MV-4-11 (cell line): ENCODE measurements at places on chromosomes 13 and 19.

- no peak for DNase-seq
Observed at GRCh38 chr19:48454150-48454730, 1.1 kb upstream of the KCNJ14 start.

- DNase-seq: no peak
Observed at GRCh38 chr13:36992362-36992761, 6.8 kb downstream of the ALG5 start.

GRCh38 chr13:76638181-76638580 lies 248.0 kb downstream of the KCTD12 start:
- DNase-seq: no peak

- DNase-seq: peak; percentile 20
Observed at GRCh38 chr13:98014766-98015165, 61.3 kb downstream of the IPO5 start.

DNA sequence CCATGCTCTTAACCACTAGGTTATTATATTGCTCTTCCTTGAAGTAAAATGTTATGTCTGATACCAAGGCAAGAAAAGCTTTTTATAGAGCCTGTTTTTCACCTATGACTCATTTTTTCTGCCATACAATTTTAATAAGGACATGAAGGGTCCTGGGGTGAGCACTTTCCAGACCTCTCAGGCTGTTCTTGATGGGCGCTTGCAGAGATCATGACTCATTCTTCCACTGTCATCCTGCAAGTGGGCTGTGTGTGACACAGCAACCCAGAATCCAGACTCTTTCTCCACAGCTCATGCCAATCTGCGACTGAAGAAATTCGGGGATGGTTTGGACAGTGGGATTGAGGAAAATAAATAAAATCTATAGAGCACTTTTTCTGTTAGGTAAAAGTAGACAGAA lies 506.7 kb upstream of the NBEA start:
- DNase-seq: no peak

- DNase-seq: no peak
Observed at GRCh38 chr13:112819111-112819510, 129.3 kb downstream of the ATP11A start.

DNA sequence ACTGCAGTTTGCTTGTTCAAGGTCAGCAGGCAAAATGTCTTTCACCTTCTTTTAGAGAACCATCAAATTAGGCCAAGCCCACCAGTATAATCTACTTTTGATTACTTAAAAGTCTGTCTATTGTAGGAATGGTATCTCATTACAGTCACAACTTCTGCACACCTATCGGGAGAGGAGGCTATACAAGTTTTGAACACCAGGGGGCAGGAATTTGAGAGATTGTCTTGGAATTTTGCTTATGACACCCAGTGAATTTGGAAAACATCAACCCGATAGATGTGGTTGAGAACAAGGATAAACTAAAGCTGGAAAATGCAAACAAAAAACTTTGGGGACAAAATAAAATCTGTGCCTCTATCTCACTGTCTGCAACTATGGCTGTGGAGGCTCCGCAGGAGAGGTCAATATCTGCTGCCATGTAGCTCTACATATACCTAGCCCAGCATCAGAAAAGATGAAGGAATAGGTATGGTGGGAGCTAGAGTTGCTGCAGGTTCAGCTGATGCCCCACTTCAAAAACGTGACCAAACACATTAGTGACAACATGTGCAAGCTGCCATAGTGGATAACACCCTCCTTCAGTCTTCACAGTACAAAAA lies 1299.2 kb upstream of the SPRY2 start:
- DNase-seq: peak; percentile 0

- no peak for DNase-seq
Observed at GRCh38 chr19:8045872-8046568, 6.5 kb upstream of the CCL25 start.

- DNase-seq: peak; percentile 1
Observed at GRCh38 chr13:101903890-101904289, 451.4 kb downstream of the ITGBL1 start.

DNA sequence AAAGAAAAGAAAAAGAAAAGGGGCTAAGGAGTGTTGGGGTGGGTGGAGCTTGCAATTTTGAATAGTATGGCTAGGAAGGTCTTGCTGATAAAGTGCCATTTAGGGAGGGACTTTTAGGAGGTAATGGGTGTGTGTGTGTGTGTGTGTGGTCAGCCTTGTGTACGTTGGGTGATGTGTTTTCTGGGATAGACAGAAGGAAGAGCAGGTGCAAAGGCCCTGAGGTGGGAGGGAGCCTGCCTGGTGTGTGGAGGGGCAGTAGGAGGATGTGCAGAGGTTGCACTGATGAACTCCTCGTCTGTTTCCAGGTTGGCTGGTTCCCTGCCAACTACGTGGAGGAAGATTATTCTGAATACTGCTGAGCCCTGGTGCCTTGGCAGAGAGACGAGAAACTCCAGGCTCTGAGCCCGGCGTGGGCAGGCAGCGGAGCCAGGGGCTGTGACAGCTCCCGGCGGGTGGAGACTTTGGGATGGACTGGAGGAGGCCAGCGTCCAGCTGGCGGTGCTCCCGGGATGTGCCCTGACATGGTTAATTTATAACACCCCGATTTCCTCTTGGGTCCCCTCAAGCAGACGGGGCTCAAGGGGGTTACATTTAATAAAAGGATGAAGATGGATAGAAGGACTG lies 30.5 kb upstream of the ADGRE1 start:
- DNase-seq: no peak

GRCh38 chr13:95226932-95227695 lies 74.1 kb downstream of the ABCC4 start:
- DNase-seq: peak; percentile 88

GRCh38 chr13:45122941-45123340 lies 2.6 kb downstream of the GTF2F2 start:
- DNase-seq: no peak

DNA sequence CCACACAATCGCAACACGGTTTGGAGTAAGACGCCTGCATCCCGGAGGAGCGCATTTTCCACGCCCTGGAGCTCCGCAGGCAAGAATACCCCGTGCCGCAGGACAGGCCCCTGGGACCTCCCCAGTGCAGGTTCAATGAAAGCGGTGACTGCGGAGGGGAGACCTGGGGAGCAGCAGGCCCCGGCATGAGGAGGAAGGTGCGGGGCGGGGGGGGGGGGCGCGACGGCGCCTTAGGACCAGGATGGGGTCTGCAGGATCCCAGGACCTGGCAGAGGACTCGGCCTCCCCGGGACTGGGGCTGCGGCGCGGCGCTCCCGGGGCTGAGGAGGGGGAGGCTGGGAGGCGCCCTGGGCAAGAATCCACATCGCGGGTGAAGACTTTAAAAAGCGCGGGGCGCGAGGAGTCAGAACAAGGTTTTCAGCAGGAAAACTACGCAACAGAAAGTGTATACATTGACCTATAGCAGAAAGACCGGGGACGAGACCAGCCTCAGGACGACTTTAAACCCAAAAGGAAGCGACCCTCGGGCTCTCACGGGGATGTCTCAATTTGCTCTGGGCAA lies 432 bp downstream of the ZNF611 start:
- no peak for DNase-seq

- peak; percentile 92 for DNase-seq
Observed at GRCh38 chr19:18097217-18097992, at the start of gene MAST3. TSS of gene MAST3 (plus strand) at chr19:18097778. CDS start at chr19:18097793, 15 bp downstream.

DNA sequence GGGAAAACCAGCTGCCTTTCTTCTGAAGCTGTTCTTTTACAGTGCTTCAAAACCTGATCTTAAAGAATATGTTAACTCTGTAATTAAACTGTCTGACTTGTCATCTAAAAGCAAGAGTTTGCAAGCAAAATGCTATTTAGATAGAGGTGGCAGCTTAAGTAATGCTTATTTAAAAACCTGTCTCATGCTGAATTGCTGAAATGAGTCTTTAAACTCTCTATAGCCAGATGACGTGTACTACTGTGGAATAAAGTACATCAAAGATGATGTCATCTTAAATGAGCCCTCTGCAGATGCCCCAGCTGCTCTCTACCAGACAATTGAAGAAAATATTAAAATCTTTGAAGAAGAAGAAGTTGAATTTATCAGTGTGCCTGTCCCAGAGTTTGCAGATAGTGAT lies 22.9 kb downstream of the ITM2B start:
- DNase-seq: no peak
